ENCODE measurements at places on chromosomes 2 and 18. TPM values are rescaled to one million over a fixed set of nuclear protein-coding genes. Genes with fewer than 3 reads are reported as not detected.

Gene SCYGR3
- total RNA-seq: not detected

Gene PRADC1
- total RNA-seq: 5.9 TPM

Gene C2orf72
- total RNA-seq: 32.4 TPM

Gene CYP20A1
- 20.7 TPM for total RNA-seq

Gene SCG2
- total RNA-seq: 52.9 TPM

Gene ALKAL2
- total RNA-seq: 2.0 TPM

Gene UGT1A5
- not detected for total RNA-seq

Gene KLHL14
- 20.3 TPM for total RNA-seq

Gene GAL3ST2
- 0.16 TPM for total RNA-seq

Gene DNAJC5G
- total RNA-seq: not detected

Gene IL1B
- total RNA-seq: 0.78 TPM

Gene NEURL3
- 0.16 TPM for total RNA-seq

Gene FIGN
- total RNA-seq: 3.4 TPM

Gene DCC
- total RNA-seq: 13.6 TPM

Gene COLEC12
- 15.4 TPM for total RNA-seq

Gene TSPYL6
- total RNA-seq: 0.31 TPM

Gene GALNT5
- 0.16 TPM for total RNA-seq

Gene NGEF
- total RNA-seq: 22.8 TPM

Gene TUBA3D
- not detected for total RNA-seq

Gene GDF7
- total RNA-seq: 0.16 TPM

Gene STK39
- total RNA-seq: 38.1 TPM

Gene IL1A
- not detected for total RNA-seq

Gene FSHR
- not detected for total RNA-seq

Gene IL36G
- not detected for total RNA-seq

Gene SCYGR4
- total RNA-seq: not detected

Gene SYT4
- 499 TPM for total RNA-seq

Gene SULT1C2
- total RNA-seq: 0.62 TPM

Gene SERPINB10
- not detected for total RNA-seq

Gene SLC9A4
- 0.62 TPM for total RNA-seq

Gene ST6GAL2
- total RNA-seq: 148 TPM

Gene PROC
- not detected for total RNA-seq

Gene CCNYL1
- 46.5 TPM for total RNA-seq

Measured in occipital lobe (tissue), 3 donors.